ENCODE measurements at places on chromosomes 12 and 14.

DNA sequence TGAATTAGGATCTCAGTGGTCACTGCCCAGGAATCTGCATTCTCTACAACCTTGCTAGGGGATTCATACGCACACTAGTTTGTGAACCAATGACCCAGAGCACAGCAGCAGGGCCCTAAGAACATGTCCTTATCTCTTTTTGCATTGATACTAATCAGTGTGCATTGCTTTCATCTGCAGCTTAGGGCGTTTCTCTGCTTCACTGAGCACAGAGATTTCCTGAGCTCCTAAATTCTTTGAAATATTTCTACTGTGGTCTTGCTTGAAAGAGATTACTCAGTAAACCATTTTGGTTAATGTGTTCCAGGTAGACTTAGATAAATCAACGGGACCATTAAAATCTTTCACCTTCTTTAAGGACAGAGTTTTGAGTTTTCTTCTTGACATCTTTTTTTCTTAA lies 351.3 kb upstream of the KITLG start:
- DNase-seq, result no peak

- no peak for DNase-seq
Measured at GRCh38 chr14:57254884-57255283, 13.8 kb downstream of the EXOC5 start.

DNA sequence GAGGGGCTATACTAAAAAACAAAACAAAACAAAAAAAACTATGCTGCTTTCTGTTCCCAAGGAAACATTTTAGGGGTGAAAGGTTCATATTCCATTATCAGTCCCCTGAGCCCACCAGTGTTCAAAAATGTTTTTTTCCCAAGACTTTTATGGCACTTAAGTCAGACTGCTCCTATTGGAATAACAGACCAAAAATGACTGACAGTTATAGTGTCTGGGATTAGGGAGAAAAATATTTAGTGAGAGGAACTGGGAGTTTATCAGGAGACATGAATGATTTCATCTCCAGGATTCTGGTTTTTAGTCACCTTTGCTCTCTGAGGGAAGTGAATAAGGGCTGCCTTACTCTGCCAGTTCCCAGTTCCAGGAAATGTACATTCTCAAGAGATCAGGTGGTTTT lies 68.0 kb downstream of the PDE3A start:
- DNase-seq, result no peak

GRCh38 chr12:66321435-66321834 lies 19.1 kb downstream of the HELB start:
- no peak for DNase-seq

- DNase-seq, result no peak
Measured at GRCh38 chr12:96466939-96467751, 22.2 kb upstream of the CFAP54 start.

DNA sequence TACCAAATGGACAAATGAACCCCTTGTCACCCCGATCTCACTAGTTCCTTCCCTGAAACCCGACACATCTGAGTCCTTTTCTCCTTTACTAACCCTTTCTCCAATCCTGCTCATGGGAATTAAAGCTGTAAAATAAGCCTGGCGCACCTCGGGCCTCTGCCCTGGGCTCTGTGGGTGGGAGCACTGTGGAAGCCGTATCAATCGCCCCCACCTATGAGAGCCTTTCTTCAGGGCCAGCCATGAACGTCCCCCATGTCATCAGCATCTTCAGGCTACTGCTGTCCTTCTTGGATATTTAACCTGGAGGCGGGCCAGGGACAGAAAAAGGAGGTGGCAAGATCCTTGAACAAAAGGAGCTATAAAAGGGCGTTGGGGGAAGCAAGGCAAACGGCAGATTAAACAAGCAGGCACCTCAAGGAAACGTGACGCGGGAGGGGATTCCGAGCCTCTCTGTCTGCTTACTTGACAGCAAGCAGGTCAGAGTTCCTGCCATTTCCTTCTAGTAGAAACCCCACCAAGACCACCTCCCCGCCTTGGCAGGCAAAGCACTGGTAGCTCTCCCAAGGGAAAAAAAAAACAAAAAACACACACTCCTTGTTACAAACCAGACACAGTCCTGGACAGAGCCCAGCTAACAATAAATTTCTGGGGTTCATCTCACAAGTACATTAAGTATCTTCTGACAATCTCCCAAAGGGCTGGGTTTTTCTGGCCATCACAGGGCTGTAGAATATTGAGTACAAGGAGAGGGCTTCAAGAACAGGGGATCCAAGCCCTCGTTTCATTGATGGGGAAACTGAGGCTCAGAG lies 62.9 kb downstream of the DPF3 start:
- no peak for DNase-seq

- no peak for DNase-seq
Measured at GRCh38 chr14:65658202-65658601, 245.7 kb downstream of the FUT8 start.

DNA sequence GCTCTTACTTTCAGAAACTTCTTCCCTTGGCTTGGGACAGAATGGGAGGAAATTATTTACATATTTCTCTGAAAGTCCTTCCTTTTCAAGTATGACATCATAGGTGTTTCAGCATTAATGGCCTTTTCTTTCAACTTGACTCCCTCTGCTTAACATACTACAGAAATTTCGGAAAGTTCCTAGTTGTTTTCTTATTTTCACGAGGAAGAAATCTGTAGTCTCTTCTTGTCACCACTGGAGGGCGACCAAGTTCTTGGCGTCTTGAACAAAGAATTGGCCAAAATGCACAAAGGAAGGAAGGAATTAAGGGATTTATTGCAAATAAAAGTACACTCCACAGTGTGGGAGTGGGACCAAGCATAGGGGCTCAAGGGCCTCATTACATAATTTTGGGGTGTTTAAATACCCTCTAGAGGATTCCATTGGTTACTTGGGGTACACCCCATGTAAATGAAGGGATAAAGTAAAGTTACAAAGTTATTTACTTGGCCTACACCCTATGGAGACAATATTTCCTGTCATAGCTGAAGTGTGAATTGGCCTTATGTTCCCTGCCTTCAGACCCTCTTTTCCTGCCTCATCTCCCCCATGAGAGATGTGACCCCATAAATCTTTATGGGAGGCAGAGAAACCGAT lies 70.4 kb downstream of the RPL10L start:
- DNase-seq, result no peak

GRCh38 chr14:22794551-22794951 lies 20.7 kb downstream of the SLC7A7 start:
- peak; percentile 39 for DNase-seq

DNA sequence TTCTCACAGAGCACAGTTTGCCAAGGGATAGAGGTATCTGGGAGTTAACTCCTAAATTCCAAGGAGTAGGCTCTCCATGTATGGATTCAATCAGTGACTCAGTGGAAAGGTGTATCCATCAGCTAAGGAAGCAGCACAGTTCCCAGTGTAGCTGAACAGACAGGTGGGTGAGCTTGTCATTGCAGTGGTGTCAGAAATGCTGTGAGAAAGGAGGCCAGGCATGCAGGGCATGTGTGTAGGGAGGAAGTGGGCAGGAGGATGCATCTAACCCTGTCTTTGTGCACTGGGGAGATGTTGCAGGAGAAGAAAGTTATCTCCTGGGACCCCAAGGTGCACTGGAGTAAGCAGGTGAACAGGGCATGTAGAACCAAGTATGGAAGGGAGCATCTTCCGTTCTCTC lies 539.0 kb downstream of the VRK1 start:
- DNase-seq, result no peak

DNA sequence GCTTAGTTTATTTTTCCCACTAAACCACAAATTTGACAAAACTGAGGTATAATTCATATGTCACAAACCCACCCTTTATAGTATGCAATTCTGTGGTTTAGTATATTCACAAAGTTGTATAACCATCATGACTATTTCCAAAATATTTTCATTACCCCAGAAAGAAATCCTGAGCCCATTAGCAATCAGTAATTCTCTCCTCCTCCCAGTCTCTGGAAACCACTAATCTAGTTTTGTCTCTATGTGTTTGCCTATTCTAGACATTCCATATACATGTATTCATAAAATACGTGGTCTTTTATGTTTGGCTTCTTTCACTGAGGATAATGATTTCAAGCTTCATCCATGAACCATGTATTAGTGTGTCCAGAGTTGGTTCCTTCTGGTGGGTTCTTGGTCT lies 267.6 kb downstream of the AEBP2 start:
- DNase-seq, result no peak

DNA sequence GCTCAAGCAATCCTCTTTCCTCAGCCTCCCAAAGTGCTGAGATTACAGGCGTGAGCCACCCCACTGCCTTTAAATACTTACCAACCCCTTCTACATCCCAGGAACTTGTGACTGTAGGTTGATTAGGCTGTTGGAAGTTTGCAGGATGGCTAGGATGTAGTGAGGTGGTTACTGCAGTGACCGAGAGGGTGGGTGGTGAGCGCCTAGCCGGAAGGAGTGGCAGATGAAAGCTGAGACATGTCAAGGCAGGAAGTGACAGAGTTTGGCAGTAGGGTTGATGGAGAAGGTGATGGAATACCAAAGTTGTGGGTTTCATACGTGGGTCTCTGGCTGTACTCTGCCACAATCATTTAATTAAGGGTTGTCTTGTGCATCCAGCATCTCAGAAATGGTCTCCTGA lies 13.5 kb downstream of the B4GALNT3 start:
- no peak for DNase-seq

GRCh38 chr14:38931969-38932652 lies 170.9 kb downstream of the SEC23A start:
- no peak for DNase-seq

- DNase-seq, result no peak
Measured at GRCh38 chr12:108390495-108391203, 51.5 kb upstream of the CMKLR1 start.

- DNase-seq, result no peak
Measured at GRCh38 chr14:72844524-72844923, 49.4 kb downstream of the DPF3 start.

- DNase-seq, result peak; percentile 71
Measured at GRCh38 chr14:100341301-100342031, 18.3 kb downstream of the SLC25A47 start.

GRCh38 chr12:67377541-67377940 lies 108.4 kb downstream of the CAND1 start:
- no peak for DNase-seq

DNA sequence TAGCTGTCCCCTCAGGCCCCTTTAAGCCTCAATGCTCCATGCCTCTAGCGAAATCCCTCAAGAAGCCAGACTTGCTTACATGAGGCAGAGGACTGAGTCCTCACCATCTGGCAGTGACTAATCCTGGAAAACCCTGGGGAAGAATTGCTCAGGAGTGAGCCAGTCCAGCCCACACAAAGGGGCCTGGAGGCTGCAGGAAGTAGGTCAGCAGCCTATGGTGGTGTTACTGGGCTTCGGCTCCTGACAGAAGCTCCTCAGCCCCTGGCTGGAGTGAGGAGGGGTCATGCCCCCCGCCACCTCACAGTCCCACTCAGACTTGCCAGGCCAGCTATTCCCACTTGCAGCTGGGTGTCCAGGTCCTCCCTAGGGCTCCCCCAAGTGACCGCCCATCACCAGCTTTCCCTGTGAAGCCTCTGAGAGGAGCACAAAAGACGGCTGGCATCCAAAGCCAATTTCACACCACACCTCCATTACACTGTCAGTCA lies 250.5 kb downstream of the DPF3 start:
- DNase-seq, result no peak

GRCh38 chr12:98470469-98471082 lies 44.8 kb upstream of the TMPO start:
- no peak for DNase-seq

DNA sequence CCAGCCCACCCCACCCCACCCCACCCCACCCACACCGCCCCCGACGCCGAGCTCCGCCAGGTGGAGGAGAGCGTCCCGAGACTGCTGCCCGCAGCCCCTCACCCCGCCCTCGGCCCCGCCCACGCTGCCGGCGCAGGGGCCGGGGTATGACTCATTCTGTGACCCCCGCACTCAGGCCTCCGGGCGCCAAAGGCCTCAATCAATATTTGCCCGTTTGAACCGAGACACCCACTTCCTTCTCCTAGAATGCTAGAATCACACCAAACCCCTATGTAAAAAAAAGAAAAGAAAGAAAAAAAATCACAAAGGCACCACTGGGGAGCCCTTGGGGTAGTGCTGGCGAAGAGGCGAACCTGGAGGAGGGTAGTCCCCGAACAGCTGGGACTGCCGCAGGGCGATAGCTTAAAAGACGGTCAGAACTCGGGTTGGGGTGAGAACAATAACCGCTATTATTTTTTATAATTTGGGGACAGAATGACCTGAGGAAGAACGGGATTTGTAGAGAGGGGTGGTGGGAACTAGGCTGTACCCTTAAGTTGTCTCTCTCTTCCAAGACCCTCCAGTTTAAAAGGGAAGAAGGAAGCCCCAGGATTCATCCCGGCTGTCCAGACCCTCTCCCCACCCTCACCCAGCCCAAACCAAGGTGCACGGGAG lies 894 bp downstream of the KRT8 start:
- DNase-seq, result peak; percentile 19

GRCh38 chr12:48816143-48816854 lies 2.0 kb upstream of the CACNB3 start:
- DNase-seq, result no peak

GRCh38 chr12:71425568-71426299 lies 13.9 kb upstream of the LGR5 start:
- DNase-seq, result no peak

DNA sequence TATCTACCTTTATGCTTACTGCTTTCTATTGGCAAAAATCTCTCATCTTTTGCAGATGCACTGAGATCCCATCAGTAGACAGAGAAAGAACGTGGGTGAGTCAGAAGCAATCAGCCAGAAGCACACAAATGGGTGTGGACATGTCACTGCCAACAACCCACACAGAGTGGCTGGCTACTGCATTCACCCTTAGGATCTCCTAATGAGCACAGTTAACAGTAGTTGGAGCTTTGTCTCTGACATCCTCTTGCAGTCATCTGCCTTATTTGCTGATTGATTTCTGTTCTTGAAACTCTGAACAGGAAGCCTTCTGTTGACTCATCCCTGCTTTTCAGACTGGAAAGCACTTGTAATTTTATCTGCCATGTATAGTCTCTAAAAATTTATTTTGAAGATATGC lies 117.2 kb downstream of the RGS6 start:
- no peak for DNase-seq

- no peak for DNase-seq
Measured at GRCh38 chr12:47223848-47224213, 144.1 kb upstream of the AMIGO2 start.

DNA sequence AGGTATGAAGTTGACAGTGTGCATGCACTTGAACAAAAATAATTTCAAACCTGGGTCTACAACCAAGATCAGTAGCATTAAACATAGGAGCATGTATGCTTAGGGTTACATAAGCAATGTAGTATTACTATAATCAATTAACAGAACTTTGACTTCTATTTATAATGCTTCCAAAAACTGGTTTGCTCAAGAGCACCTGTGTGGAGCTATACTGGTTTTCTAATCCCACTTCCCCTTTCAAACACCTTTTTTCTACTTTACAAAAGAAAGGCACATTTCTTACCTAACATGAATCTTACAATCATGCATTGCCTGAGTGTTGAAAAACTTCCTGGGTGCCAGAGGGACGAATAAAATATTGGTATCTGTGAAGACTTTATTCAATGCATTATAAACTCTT lies 72.7 kb downstream of the EFCAB11 start:
- no peak for DNase-seq

GRCh38 chr14:64266239-64266638 lies 27.9 kb downstream of the ESR2 start:
- no peak for DNase-seq
